H9 (cell line): ENCODE measurements at places on chromosomes 12 and 14. TPM values are rescaled to one million over a fixed set of nuclear protein-coding genes. Genes with fewer than 3 reads are reported as not detected.
A peak's percentile ranks its signal among the peaks of the same experiment; 100 is the strongest.

- no peak overlapping the region for H3K27ac ChIP-seq
- no peaks in the 10 kb centered on the region for H3K4me1 ChIP-seq
- H3K36me3 ChIP-seq = peaks cover 12% of the 10 kb centered on the region
- H3K27me3 ChIP-seq = no peaks in the 10 kb centered on the region
- H3K4me3 ChIP-seq = peak overlapping the region; percentile 8
Observed at GRCh38 chr12:110123919-110124268, 263 bp upstream of the IFT81 start.

DNA sequence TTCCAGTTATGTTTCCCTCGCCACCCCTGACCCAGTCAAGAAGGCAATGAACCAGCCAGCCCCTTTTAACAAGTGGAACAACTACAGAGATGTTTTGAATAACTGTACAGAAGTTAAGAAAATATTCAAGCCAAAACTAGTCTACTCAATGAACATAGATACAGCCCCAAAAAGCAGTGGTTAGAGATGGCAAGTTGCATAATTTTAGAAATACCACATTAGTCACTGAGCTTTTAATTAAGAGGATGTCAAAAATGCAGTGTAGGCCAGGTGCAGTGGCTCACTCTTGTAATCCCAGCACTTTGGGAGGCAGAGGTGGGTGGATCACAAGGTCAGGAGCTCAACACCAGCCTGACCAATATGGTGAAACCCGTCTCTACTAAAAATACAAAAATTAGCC, 27.2 kb downstream of the PROX2 start:
- H3K27ac ChIP-seq = no peak overlapping the region

GRCh38 chr12:2291182-2291832, 238.5 kb downstream of the CACNA1C start:
- H3K4me3 ChIP-seq = no peak overlapping the region
- no peaks in the 10 kb centered on the region for H3K27me3 ChIP-seq
- peak; percentile 83 for DNase-seq
- H3K4me1 ChIP-seq = peaks cover 10% of the 10 kb centered on the region; the same call in 1 of the 2 replicates
- no peaks in the 10 kb centered on the region for H3K36me3 ChIP-seq

Gene CCDC184
- 0.11 and 0.13 TPM in 2 replicates for total RNA-seq

Gene PKP2
- total RNA-seq = 18.2 and 18.4 TPM in 2 replicates

Gene ACTN1
- 218 and 219 TPM in 2 replicates for total RNA-seq

Gene BBOF1
- 0.61 and 0.66 TPM in 2 replicates for total RNA-seq

Gene P2RX2
- total RNA-seq = 1.8 and 2.2 TPM in 2 replicates
